Gastroesophageal sphincter (tissue), 4 donors: ENCODE measurements at places on chromosomes 2 and 18. TPM values are rescaled to one million over a fixed set of nuclear protein-coding genes. Genes with fewer than 3 reads are reported as not detected.

DNA sequence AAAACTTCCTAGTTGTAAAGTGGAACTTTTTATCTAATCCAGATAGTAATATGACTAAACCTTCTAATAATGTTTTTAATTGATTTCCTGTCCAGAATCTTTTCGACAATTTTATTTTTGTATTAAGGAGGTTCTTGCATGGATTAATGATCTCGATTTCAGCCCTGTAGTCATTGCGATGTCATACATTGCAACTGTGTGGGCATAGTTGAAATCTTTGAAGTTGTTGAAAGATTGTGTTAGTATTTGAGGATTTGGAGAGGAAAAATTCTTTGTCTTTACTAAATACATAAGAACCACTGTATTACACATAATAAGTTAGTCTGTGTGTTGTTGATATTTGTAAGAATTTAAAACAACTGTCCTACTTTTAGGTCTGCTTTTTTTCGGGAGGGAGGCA, 31.1 kb downstream of the ACSL3 start:
- no peak for ATAC-seq

Gene RASGRP3
- total RNA-seq: 6.9 TPM

DNA sequence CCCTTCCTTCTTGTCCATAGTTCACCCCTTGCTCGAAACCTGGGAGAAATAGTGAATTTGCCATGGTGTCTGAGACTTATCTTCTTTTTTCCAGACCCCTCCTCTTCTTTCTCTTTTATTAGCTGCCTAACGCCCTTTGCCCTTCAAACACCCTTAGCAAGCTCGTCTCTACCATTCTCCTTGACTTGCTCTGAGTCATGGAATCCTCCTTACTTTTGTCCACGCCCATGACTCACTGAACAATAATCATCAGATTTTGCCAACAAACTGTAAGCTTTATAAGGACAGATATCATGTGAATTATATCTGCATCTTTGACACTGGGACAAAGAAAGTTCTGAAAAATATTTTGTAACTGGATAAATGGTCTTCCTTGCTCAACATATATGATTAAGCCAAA, 67.1 kb upstream of the CNTNAP5 start:
- no peak for ATAC-seq

Gene CCDC150
- total RNA-seq: not detected

Gene C2orf74
- 41.6 TPM for total RNA-seq

DNA sequence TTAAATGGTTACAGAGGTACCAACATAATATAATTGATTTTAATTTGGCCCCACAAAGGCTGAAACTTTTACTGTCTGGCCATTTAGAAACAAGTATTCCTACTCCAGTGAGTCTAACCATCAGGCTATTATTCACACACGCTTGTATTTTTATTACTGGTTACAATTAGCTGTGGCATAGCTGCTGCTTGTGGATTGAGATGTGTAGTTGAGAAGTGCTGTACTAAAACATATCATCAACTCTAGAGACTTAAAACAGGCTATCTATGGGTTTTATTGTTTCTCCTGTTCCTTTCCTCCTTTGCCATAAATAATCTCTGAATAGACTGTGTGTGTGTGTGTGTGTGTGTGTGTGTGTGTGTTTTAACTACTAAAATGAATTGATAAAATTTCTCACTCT, 530.2 kb downstream of the CCDC85A start:
- ATAC-seq: no peak

Gene RTP5
- total RNA-seq: not detected

Gene RGPD3
- total RNA-seq: 0.77 TPM

GRCh38 chr2:45258311-45258710, 249.1 kb upstream of the SIX2 start:
- ATAC-seq: no peak

- ATAC-seq: no peak
Observed at GRCh38 chr2:113277474-113278072, 1.1 kb downstream of the PAX8 start.

- no peak for ATAC-seq
Observed at GRCh38 chr2:148971547-148971946, 67.0 kb upstream of the LYPD6B start.

DNA sequence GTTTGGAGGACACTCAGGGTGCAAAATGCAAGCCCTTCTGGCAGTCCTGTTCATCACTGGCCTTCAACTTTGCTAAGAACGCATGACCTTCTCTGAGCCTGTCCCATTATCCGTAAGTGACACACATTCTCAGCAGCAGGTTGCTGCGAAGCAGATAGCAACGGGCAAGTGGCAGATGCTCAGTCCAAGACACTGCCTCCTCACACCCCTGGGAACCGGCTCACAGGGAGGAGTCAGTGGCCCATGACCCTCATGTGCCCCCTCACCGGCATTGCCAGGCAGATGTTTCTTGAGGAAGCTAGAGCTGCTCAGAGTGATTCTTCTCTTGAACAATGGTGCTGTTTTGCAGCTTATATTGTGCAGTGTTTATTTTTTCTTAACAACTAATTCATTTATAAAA, 737.2 kb upstream of the HS6ST1 start:
- no peak for ATAC-seq

Gene CENPA
- total RNA-seq: not detected
